Right ventricle myocardium inferior (tissue), 1 donor: ENCODE measurements at places on chromosomes 5 and 9. TPM values are rescaled to one million over a fixed set of nuclear protein-coding genes. Genes with fewer than 3 reads are reported as not detected.

DNA sequence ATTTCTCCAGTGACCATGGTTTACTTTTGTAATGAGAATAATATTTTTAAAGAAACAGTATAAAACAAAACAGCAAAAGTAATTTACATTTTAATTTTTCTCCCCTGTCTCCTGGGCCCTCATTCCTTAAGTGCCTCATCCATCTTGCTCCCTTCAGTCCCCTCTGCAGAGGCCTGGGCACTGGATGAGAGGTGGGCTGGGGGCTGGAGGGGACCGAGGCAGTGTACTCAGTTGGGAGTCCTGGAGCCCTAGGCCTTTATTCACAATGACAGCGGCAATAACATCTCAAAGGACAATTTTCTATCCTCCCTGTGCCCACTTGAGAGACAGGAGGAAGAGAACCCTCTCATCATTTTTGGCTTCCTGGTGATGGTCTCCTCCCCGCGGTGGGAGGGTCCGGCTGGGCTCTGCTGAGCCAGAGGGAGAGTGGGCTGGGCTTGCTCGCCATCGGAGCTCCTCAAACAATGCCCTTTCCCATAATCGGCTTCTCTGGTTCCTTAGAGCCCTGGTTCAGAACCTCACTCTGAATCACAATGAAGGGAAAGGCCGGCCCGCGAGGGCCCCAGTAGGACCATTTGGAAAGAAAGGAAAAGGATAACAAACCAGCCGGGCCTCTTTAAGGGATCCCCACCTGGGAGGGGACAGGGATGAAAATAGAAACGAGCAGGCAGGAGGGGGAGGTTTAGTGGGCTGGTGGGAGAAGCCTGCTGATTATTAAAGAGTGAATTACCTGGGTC lies 9.7 kb upstream of the SMIM32 start:
- no peak for DNase-seq

DNA sequence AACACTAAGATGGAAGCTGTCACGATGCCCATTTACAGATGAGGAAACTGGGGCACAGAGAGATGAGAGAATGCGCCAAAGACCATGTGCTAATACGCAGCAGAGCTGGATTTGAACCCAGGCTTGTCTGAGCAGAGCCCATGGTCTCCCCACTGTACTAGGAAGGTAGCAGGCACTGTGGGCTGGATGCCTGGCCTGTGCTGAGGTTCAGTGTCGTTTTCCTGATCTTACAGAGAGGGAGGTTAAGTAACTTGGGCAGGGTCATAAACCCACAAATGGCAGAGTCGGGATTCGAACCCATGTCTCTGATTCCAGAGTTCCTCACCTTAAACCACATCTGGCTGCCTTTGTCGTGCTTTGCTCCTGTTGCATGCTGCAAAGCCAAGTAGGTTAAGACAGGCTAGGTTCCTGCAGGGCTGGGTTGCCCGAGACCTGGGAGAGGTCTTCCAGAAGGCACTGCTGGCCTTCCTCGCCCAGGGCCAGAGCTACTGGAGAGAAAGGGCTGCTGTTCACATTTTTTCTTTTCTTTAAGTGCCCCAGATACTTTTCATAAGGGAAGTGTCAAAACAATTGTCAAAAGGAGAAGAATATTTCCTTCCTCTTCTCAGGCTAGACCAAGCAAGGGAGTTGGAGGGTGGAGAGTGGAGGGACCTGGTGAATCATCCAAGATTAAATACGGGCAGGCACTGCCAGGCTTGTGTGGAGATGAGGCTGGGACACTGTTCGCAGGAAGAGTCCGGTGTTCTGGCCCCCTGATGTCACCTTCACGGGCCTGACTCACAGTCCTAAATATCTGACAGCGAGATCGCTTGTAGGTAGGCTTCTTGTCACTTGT lies 3.2 kb downstream of the NEK6 start:
- peak; percentile 64 for DNase-seq

- DNase-seq = no peak
Measured at GRCh38 chr9:17669206-17669605, 90.3 kb downstream of the SH3GL2 start.

- no peak for DNase-seq
Measured at GRCh38 chr5:110896901-110897300, 158.1 kb downstream of the SLC25A46 start.

GRCh38 chr5:132063090-132063911 lies 2.8 kb downstream of the IL3 start:
- peak; percentile 84 for DNase-seq

Gene CNTNAP3B
- total RNA-seq = 6.8 TPM

GRCh38 chr9:29416204-29416603 lies 1842.9 kb upstream of the C9orf72 start:
- no peak for DNase-seq

Gene C9orf153
- total RNA-seq = not detected

DNA sequence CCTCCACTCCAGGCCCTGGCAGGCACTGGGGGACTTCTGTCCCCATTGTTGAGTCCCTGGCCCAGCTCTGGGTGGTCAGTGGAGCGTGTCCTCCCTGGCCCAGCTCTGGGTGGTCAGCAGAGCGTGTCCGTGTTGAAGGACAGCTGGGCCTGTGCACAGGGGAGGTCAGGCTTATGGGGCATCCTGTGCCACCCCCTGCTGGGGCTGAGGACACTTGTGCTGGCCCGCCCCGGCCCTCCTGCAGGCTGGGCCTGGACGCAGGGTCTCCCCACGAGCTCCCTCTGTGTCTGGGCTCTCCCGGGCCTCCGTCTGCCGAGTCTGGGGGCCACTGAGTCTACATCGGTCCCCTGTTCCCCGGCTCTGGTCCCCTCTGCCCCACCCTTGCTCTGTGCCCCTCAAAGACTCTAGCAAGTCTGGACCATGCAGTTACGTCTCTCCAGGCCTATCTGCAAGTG lies 11.5 kb upstream of the CLIC3 start:
- DNase-seq = no peak

DNA sequence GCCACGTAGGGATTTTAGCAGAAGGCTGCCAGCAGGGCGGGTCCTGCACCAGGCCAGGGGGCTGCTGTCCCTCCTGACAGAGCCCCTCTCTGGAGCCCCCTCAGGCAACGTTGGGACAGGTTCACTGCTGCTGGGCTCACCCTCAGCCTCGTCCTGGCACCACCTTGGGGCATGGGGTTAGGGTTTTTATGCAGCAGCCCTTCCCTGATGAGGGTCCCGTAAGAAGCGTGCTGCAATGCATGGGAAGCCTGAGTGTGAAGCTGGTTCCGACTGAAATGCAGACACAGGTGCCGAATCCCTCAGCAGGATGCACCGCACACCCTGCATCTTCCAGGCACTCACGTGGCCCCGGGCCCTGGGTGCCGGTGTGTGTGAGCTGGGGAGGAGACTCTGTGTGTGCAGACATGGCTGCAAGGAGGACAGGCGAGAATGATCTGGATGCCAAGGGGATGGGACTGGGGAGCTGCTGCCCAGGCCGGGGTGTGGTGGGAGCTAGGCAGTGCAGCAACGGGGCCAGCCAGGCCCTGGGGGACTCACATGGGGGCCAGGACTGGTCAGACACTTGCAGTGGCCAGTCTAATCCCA lies 27.1 kb downstream of the ZDHHC11B start:
- no peak for DNase-seq

GRCh38 chr5:128083811-128084227 lies 253 bp downstream of the SLC12A2 start:
- DNase-seq = no peak

DNA sequence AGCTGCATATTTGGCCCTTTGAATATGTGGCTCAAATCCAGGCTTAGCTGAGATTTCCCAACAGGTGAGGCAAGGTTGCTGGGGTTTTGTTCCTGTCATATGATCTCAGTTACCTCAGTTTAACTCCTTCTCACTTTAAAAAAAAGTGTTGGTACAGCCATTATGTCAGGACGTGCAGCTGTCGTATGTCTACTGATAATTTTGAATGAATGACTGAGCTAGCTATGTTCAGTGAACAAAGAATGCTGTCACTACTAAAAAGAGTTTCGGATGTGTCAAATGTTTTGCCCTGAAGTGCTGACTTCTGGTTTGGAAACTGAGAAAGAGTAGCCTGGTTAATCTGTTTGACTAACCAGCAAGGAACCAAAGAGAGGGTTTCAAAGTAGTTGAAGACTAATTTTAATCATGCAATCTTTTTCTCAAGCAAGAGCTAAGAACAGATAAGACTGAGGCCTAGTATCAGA lies 106.3 kb upstream of the NR3C1 start:
- DNase-seq = no peak

DNA sequence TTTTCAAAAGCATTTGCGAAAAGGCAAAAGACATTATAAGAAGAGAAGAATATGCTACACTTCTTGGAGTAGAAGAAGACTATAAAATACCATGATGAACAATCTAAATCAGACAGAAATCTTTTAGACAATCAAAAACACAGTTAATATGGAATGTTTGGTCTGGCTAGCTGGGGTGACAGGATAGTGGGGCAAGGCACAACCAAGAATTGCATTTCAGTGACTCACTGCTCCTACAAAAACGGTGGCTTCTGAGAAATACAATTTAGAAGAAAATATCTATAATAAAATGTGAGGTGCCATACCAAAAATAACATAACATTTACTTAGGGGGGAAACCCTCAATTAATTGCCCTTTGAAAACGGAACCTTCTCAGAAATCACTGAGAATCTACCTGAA lies 363.4 kb downstream of the NPR3 start:
- no peak for DNase-seq

Gene NR2F1
- total RNA-seq = 1.3 TPM

- no peak for DNase-seq
Measured at GRCh38 chr5:135240283-135240633, 158.8 kb downstream of the MACROH2A1 start.

GRCh38 chr5:35342664-35343063 lies 112.4 kb upstream of the PRLR start:
- no peak for DNase-seq
